G401 (cell line): ENCODE measurements at places on chromosomes 16 and 17. TPM values are rescaled to one million over a fixed set of nuclear protein-coding genes. Genes with fewer than 3 reads are reported as not detected.

DNA sequence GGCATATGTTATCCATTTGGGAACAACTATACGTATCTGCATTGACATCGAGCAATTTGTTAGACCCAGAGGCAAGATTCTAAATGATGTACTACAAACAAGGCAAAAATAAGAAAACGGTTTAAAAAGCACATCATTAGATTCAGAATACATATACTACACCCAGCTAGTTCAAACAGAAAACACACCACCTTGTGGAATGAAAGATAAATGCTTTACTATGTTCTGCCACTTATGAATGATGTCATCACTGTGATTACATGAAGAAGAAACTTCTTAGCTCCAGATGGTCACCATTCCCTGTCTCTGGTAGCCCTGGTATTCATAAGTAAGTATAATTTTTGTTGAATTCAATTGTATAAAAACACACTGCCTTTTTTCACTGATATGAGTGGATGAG lies 7.8 kb downstream of the NACA2 start:
- DNase-seq = no peak

DNA sequence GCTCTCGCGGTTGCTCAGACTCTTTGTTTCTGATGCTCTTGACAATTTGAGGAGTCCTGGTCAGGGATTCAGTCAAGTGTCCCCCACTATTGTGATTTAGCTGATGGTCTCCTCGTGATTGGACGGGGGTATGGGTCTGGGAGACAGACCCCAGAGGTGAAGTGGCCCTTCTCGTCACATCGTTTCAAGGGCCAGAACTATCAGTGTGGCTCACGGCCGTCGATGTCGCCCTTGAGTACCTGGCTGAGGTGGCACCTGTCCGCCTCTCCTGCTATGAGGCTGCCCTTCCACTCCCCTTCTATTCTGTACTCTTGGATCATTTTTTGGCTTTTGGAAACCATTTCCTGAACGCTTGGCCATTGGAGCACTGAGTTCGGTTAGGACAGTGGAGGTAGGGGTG lies 7.4 kb upstream of the MEAK7 start:
- DNase-seq = no peak

NUPR1 gene
- 113 and 153 TPM in 2 replicates for total RNA-seq

GRCh38 chr17:73096866-73097265 lies 4.4 kb upstream of the SLC39A11 start:
- no peak for DNase-seq

DNA sequence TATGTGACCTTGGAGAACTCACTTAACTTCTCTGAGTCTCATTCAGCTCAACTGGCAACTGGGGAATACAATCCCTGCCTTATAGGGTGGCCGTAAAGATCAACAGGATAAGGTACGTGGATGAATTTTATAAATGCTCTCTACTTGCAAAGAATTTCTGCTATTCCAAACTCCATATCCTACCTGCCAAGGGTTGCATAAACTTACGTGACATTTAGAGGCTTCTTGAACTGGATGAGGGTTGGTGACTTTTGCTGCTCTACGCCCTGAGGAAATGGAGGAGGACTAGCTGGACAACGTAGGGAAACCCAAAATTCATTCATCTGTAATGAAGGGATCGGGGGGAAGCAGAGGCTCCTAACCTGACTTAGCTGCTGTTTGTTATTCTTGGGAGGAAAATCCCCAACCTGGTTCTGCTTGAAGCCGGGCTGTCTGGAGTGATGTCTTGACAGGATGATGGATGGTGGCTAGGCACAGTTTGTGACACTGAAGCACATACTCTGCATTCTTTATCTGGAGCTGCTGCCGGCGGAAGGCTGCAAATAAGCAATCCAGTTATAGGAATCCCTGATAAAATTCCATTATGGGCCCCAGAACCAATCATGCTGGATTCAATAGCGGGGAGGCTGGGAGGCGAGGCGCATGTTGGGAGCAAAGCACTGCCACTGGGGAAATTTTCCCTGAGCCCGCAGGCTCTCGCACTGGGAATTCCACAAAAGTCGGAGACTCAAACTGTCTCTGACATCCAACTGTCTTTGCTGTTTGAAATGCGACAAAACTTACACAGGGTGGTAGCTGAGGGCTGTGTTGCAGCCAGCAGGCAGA lies 94.7 kb upstream of the SDK2 start:
- DNase-seq = no peak

CALB2 gene
- total RNA-seq = 0.14 TPM in 1 of 2 replicates, not detected in the other

PABPN1L gene
- not detected in 2 replicates for total RNA-seq

GRCh38 chr16:49856672-49857330 lies 889 bp upstream of the ZNF423 start:
- DNase-seq = peak; percentile 78

GRCh38 chr17:19747829-19748806 lies at the start of gene ALDH3A1:
ALDH3A1 (minus strand) TSS chr17:19748298; CDS start chr17:19745129, 3,169 bp downstream.
- no peak for DNase-seq

GRCh38 chr17:64938925-64939474 lies 19.7 kb upstream of the LRRC37A3 start:
- DNase-seq = no peak

- DNase-seq = no peak
These were observed 43.9 kb upstream of the LYRM9 start for GRCh38 chr17:27937025-27937546.

- DNase-seq = no peak
These were observed 7.1 kb downstream of the CPNE7 start for GRCh38 chr16:89582614-89583196.

TMEM100 gene
- total RNA-seq = 0.49 TPM in 1 of 2 replicates, not detected in the other

DNA sequence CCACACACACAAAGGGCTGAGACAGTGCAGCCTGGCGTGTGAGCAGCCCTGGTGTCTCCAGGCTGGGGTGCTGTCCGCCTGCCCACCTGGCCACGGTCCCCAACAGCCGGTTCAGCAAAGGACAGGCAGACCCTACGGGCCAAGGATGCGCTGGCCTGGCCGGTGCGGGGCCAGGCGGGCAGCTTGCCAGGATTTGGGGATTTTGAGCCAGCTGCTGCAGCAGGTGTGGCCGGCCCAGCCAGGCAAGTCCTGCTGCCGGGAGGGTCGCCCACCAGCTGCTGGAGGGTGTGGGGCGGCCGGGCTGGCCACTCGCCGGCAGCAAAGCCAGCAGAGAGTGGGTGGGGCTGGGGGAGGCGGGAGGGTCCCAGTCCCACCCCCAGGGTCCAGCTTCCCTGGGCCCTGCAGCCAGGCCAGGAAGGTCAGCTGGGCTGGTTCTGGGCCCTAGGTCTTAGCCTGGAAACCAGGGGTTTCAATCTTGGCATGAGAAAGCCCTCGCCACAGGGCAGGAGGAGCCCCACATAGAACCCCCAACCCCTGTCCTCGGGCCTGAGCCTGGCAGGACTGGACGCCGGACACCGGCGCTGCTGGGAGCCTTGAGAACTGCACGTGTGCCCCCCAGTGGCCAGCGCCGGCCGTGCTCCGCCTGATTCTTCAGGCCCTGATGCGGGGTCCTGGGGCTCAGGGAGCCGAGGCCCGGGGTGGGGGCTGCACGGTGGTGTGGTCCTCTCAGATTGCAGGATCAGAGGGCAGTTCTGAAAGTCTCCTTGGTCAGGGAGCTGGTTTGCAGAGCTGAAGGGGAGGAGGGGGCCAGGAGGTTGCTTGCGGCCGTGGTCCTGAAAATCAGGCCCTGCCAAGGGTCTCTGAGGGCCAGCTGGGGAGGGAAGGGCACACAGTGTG lies 17.6 kb upstream of the SSTR5 start:
- peak; percentile 44 for DNase-seq
